Smooth muscle cell of the pulmonary artery (primary cell): ENCODE measurements at places on chromosomes 1 and 21. TPM values are rescaled to one million over a fixed set of nuclear protein-coding genes. Genes with fewer than 3 reads are reported as not detected.

The AMY2B gene
- total RNA-seq = 1.9 and 2.7 TPM in 2 replicates

The UBE2U gene
- not detected in 2 replicates for total RNA-seq

The ARMH1 gene
- 0.91 and 1.3 TPM in 2 replicates for total RNA-seq

The TPTE gene
- not detected in 2 replicates for total RNA-seq

The MRPS6 gene
- 11.4 and 15.8 TPM in 2 replicates for total RNA-seq

The OR2T2 gene
- not detected in 2 replicates for total RNA-seq

The ACTN2 gene
- total RNA-seq = 0.53 and 1.0 TPM in 2 replicates

The C1orf87 gene
- not detected in 2 replicates for total RNA-seq

The ESRRG gene
- total RNA-seq = not detected in 2 replicates

The KLHDC9 gene
- 0.98 and 1.2 TPM in 2 replicates for total RNA-seq

The THEMIS2 gene
- total RNA-seq = 6.5 and 8.9 TPM in 2 replicates

The KLHDC8A gene
- total RNA-seq = not detected in 2 replicates

The APOBEC4 gene
- total RNA-seq = not detected in 2 replicates

The UBL4B gene
- total RNA-seq = not detected in 2 replicates

The LRRC39 gene
- 0.56 and 0.59 TPM in 2 replicates for total RNA-seq

The TDRD5 gene
- total RNA-seq = not detected in 2 replicates

The FRRS1 gene
- 10.0 and 32.4 TPM in 2 replicates for total RNA-seq

The CFHR3 gene
- not detected in 2 replicates for total RNA-seq

The SPATA46 gene
- not detected in 2 replicates for total RNA-seq

The HSPB7 gene
- total RNA-seq = 45.2 and 102 TPM in 2 replicates

The TSPAN2 gene
- total RNA-seq = 0.07 and 0.30 TPM in 2 replicates

The ATP1A4 gene
- total RNA-seq = not detected in 2 replicates

The ASTN1 gene
- total RNA-seq = under 0.01 and 0.03 TPM in 2 replicates

The CTSS gene
- 3.2 and 5.9 TPM in 2 replicates for total RNA-seq

The ANGPTL3 gene
- not detected in 2 replicates for total RNA-seq

The CFH gene
- total RNA-seq = 317 and 365 TPM in 2 replicates

The ASPM gene
- total RNA-seq = 4.3 and 15.1 TPM in 2 replicates

The NBPF10 gene
- total RNA-seq = 2.8 and 4.7 TPM in 2 replicates

The PRPF38B gene
- 13.2 and 13.9 TPM in 2 replicates for total RNA-seq

The TNFRSF8 gene
- total RNA-seq = 0.23 TPM in 1 of 2 replicates, not detected in the other

The FCRL2 gene
- not detected in 2 replicates for total RNA-seq
